ENCODE measurements at places on chromosomes 5 and 9.
A peak's percentile ranks its signal among the peaks of the same experiment; 100 is the strongest.

DNA sequence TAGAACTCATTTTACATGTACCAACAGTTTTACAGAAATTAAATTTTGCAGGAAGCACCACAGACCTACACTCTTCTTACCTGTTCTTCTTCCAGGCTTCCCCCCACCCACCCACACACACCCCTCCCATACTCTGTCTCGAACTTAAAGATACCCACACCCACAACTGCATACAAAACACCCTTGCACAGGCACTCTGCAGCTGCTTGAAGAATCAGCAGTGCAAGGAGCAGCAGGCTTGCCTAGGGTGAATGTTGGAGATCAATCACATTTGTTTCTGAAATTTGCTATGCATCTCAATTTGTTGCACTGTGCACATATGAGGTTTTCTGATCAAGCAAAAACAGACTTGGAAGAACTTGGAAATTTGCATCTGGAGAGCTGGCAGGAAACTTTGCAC, 77.5 kb upstream of the TGFBR1 start:
- H3K4me1 ChIP-seq: peaks cover 20% of the 10 kb centered on the region
- H3K4me3 ChIP-seq: no peak overlapping the region
- no peaks in the 10 kb centered on the region for H3K27me3 ChIP-seq
- H3K36me3 ChIP-seq: no peaks in the 10 kb centered on the region
- no peak for DNase-seq

DNA sequence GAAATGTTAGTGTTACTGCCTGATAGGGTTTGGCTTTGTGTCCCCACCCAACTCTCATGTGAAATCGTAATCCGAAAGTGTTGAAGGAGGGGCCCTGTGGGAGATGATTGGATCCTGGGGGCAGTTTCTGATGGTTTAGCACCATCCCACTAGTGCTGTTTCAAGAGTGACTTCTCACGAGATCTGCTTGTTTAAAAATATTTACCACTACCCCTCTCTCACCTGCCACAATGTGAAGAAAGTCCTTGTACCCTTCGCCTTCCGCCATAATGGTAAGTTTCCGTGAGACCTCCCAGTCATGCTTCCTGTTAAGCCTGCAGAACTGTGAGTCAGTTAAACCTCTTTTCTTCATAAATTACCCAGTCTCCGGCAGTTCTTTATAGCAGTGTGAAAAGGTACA, 2.6 kb upstream of the RFX3 start:
- peaks cover 52% of the 10 kb centered on the region for H3K4me1 ChIP-seq
- H3K36me3 ChIP-seq: no peaks in the 10 kb centered on the region
- DNase-seq: peak; percentile 52
- no peaks in the 10 kb centered on the region for H3K27me3 ChIP-seq
- peak overlapping the region; percentile 95 for H3K4me3 ChIP-seq

DNA sequence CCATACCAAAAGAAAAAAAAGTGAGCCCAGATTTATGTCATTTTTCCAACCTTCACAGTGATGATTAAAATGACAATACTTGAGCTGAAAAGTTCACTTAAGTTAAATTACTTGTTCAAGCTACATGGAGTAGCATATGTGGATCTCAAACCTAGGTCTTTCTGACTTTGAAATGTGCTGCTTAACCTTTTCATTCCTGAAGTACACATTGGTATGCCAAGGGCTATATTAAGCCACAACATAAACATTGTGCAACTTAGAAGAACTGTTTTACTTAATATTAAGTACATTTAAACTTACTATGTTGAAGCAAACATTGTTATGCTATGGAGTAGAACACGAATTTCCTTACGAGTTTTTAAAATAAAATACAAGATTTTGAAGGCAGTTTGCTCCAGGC, 105.0 kb downstream of the GIN1 start:
- H3K27ac ChIP-seq: no peak overlapping the region
- no peak for DNase-seq
- no peaks in the 10 kb centered on the region for H3K27me3 ChIP-seq
- H3K36me3 ChIP-seq: no peaks in the 10 kb centered on the region
- no peaks in the 10 kb centered on the region for H3K4me1 ChIP-seq

DNA sequence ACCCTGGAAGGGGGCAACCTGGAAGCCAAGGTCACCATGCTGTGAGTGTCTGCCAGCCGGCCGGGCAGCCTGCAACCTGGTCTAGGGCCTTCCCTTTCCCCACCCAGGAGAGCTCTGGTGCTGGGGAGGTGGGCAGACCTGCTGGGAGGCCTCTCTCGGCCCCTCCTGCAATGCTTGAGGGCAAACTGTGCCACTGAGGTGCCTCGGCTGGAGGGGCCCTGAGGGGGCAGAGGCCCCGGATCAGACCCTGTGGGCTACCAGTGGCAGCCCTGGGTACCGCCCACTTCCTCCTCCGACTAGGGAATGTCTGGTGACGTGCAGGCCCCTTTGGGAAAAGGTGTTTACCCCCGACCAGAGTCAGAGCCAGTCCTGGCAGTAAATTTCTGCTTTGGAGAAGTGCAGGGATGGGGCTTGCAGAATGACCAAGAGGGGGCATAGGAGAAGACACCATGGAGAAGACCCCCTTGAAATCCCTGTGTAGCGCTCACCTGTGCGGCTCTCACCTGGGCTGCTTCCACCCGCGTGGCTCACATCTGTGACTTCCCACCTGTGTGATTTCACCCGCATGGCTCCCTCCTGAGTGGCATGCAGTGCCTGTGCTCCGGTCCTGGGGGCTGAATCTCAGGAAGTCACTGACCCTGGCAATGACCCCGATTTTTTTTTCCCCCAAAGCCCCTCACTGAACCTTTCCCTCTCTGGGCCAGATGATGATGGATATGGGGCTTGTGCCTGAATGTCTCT, 1.1 kb downstream of the LCN1 start:
- H3K36me3 ChIP-seq: no peaks in the 10 kb centered on the region
- no peak for DNase-seq

DNA sequence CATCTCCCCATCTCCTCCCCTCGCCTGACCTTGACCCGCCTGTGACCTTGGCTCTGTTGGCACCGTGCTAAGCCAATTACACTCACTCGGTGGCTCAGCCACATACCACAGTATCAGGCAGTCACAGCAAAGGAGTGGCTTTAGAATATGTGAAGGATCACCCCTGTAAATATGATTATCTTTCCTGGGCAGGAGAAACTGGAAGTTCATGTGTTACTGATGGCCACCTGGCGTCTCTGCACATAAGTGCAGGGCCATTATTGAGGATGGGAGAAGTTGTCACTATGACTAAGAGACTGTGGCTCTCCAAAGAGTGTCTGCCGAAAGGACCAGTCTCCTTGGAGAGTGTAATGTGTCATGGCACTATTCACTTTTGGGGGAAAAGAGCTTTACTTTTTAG, 116.9 kb upstream of the S1PR3 start:
- H3K27ac ChIP-seq: no peak overlapping the region
- no peak for DNase-seq
- H3K36me3 ChIP-seq: no peaks in the 10 kb centered on the region
- H3K4me3 ChIP-seq: no peak overlapping the region
- H3K27me3 ChIP-seq: no peaks in the 10 kb centered on the region

- no peak overlapping the region for H3K27ac ChIP-seq
- no peak for DNase-seq
- no peaks in the 10 kb centered on the region for H3K36me3 ChIP-seq
- no peaks in the 10 kb centered on the region for H3K27me3 ChIP-seq
- no peaks in the 10 kb centered on the region for H3K4me1 ChIP-seq
These were observed 19.6 kb downstream of the GPR21 start for GRCh38 chr9:123053046-123053445.

DNA sequence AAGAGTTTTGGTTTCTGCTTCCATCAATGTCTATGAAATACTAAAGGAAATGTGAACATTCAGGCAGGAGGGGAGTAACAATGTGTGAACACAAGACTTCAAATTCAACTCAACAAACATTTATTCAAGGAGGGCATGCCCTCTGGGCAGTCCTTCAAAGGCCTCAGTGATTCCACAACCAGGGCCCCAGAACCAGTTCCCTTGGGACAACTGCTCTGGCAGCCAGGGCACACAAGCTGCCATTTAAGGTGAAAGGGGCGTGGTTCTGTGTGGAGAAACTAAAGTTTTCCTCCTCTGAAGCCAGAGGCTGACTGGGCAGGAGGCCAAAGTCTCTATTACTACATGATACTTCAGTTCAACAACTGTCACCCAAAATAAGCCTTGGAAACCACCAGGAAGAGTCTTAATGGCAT, 3.2 kb downstream of the RBM18 start:
- no peak for DNase-seq
- peaks cover 33% of the 10 kb centered on the region for H3K4me1 ChIP-seq
- H3K27me3 ChIP-seq: no peaks in the 10 kb centered on the region
- peaks cover 18% of the 10 kb centered on the region for H3K36me3 ChIP-seq
- H3K27ac ChIP-seq: no peak overlapping the region

DNA sequence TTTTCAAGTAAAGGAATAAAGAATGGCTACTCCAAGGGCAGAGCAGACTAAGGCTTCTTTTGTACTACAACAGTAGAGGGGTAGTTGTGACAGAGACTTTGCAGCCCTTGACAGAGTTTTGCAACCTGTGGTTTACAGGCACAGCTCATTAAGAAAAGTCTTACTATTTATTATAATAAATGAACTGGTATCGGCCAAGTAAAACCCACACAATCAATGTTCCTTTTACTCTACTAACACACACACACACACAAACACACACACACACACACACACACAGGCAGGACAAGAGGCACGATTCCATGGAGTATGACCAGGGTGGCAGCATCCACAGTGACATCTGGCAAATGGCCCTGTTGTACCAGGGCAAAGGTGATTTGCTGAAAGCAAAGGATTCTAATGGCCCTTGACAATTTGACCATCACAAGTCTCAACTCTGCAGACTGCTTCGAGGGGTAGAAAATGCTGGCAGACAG, 59.1 kb upstream of the GOLPH3 start:
- peaks cover 19% of the 10 kb centered on the region for H3K36me3 ChIP-seq
- no peak overlapping the region for H3K4me3 ChIP-seq
- H3K4me1 ChIP-seq: no peaks in the 10 kb centered on the region
- H3K27ac ChIP-seq: no peak overlapping the region
- no peaks in the 10 kb centered on the region for H3K27me3 ChIP-seq

DNA sequence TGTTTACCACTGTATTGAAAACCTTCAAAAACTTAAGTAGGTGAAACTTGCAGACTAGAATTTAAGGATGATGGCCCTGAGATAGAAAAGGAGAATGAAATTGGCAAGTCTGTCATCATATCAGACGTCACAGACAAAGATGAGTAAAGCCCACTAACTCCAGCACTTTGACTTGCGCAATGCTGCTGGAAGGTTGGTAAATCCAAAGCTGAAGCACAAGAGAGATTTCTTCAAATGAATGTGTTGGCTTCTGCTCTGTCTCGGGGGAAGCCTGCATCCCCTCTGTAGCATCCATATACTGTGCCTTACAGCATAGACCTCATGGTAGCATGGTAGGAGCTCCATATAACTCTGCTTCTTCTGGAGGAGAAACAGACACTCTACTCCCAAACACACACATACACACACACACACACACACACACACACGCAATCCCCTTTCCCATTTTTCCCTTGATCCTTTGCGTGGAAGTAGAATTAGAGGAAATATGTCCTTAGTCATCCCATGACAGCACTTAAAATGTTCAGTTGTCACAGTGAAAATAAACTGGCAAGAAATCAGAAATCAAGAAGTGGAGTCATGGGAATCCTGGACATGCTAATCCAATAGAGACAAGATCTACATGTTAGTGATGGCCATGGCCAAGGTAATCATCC, 241.5 kb downstream of the NR3C1 start:
- no peaks in the 10 kb centered on the region for H3K27me3 ChIP-seq
- no peak for DNase-seq
- H3K36me3 ChIP-seq: no peaks in the 10 kb centered on the region
- no peak overlapping the region for H3K27ac ChIP-seq

GRCh38 chr9:137138722-137139467, at the start of gene GRIN1:
Gene GRIN1, plus strand, starts transcription at chr9:137139154. Its CDS starts 333 bp downstream, at chr9:137139487.
- H3K36me3 ChIP-seq: no peaks in the 10 kb centered on the region
- no peaks in the 10 kb centered on the region for H3K4me1 ChIP-seq
- peaks cover 51% of the 10 kb centered on the region for H3K27me3 ChIP-seq
- DNase-seq: peak; percentile 35
- no peak within 1 kb of the TSS for H3K27ac ChIP-seq

- no peak overlapping the region for H3K27ac ChIP-seq
- H3K4me3 ChIP-seq: no peak overlapping the region
- no peaks in the 10 kb centered on the region for H3K4me1 ChIP-seq
- H3K27me3 ChIP-seq: no peaks in the 10 kb centered on the region
- no peak for DNase-seq
These were observed 286.7 kb upstream of the IL12B start for GRCh38 chr5:159616952-159617351.

DNA sequence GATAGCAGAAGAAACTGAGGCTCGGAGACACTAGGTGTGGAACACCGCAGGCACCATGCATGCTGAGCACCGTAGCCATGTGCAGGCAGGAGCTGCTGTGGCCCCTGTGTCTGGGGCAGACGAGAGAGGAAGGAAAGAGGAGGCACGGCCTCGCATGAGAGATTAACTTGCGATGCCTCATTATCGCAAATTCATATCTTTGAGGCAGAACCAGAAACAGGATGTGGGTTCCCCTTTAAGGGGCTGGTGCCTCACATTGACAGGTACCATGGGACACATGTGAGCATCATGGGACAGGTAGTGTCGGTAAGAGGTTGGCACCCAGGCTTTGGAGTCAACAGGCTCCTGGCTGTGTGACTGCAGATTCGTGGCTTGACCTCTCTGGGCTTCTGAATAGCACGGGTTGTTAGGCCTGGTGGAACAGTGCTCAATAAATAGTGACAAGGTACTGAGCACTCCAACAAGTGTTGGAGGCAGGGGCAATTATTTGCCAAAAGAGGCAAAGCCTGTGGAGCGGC, 40.8 kb downstream of the NAIF1 start:
- H3K27ac ChIP-seq: peak overlapping the region; percentile 84
- DNase-seq: peak; percentile 94
- H3K4me1 ChIP-seq: peaks cover 93% of the 10 kb centered on the region
- peak overlapping the region; percentile 60 for H3K4me3 ChIP-seq
- H3K36me3 ChIP-seq: no peaks in the 10 kb centered on the region
- H3K27me3 ChIP-seq: no peaks in the 10 kb centered on the region

DNA sequence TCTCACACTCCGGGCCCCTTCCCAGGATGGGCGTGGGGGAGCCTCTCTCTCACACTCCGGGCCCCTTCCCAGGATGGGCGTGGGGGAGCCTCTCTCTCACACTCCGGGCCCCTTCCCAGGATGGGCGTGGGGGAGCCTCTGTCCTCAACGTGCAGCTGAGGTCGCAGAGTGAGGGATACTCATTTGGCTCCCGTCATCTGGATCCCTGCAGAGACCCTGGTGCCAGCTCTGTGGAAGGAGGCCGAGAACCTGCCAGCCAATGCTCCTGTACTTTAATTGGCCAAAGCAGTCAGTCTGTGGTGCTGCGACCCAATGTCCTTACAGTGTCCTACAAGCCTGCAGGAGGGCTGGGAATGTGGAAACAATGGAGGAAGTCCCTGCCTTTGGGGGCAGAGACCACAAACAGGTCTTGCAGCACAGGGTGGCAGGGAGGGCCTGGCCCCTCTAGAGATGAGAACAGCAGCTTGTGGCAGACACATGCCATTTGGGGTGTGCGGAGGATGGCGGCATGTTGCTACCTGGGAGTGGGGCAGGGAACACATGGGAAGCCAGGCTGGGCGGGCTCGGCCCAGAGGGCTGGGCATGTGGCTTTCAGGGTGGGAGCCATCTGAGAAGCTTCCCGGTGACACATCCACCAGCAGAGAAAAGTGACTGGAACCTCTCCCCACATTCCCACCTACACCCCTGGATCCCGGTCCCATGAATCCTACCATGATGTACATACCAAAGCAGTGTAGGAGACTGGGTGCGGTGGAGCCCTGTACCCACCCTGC, 13.6 kb upstream of the MRNIP start:
- H3K4me1 ChIP-seq: no peaks in the 10 kb centered on the region
- no peaks in the 10 kb centered on the region for H3K27me3 ChIP-seq
- H3K36me3 ChIP-seq: peaks cover 3% of the 10 kb centered on the region
- DNase-seq: no peak

Data from CD8-positive, alpha-beta memory T cell (primary cell).